ENCODE measurements at places on chromosomes 12 and 14.

DNA sequence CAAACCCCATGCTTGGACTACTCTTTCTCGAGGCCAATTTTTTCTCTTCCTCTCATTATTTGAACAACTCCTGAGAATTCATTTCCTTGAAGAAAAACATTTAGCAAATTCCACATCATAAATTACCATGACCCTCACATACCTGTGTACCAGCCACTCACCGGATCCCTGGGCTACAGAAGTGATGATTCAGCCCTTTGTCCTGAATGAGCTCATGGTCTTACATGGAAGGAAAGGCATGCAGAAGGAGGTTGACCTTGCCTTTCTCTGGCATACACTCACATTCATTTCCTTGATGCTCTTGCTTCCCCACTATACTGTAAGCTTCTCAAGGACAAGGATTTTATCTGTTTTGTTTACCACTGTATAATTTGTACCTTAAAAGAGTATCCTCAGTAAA, 191.5 kb downstream of the SLC5A8 start:
- no peak for DNase-seq

- DNase-seq = no peak
Measured at GRCh38 chr12:67437011-67437410, 167.9 kb downstream of the CAND1 start.

DNA sequence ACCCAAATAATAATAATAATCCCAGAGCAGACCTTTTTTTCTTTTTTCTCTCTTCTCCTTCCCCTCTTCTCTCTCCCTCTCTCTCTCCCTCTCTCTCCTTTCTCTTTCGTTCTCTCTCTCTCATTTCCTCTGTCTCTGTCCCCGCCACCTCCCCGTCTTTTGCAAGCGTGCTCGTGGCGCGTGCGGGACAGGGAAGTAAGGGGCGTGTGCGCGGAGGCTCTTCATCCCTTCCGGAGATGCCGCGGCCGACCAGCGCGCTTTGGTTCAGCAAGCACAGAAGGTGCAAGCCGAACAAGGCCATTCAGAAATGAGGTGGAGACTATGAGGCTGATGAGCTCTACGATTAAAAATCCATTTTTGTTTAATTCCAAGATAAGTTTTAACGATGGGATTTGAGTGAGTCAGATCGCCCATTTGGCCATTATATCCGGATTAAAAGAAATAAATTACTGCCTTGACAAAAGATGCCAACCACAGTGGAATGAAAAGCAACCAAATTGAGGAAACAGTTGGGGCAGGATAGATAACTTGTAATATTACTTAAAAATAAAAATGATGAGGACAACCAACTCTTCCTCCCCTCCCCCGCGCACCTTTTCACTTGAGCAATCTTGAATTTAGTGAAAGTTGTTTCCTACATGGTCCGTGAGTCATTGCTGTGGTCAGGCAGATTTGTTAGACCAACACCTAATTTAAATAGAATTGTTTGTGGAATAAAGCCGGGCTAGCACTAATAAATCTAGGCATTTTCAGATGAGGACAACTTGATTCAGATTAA, 1.2 kb upstream of the AMIGO2 start:
- DNase-seq = peak; percentile 17

- no peak for DNase-seq
Measured at GRCh38 chr12:20319366-20319765, 49.0 kb upstream of the PDE3A start.

DNA sequence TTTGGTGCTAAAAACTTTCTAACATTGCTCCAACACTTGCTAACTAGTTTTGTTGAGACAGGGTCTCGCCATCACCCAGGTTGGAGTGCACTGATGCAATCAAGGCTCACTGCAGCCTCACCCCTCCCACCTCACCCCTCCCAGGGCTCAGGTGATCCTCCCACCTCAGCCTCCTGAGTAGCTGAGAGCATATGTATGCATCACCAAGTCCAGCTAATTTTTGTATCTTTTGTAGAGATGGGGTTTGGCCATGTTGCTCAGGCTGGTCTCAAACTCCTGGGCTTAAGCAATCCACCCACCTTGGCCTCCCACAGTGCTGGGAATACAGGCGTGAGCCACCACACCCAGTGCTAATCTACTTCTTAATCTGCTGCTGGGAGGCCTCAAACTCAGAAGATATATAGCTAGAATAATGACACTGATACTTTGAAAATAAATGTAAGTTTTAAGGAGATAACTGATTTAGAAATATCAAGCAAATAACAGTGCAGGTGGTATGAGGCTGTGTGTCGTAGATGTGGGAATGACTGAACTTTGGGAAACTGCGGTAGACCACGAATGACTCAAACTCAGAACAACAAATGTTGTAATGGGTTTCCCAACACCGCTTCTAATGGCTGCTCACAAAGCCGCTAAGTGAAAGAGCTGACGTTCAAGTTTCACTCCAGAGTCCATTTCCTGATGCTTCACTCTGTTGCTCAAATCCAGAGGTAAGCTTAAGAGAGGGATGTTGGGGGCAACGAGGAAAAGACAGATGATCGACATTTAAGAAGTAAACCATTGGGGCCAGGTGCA, 10.0 kb downstream of the TMCC3 start:
- DNase-seq = no peak

GRCh38 chr12:112904571-112904970, 2.2 kb upstream of the OAS1 start:
- DNase-seq = no peak

DNA sequence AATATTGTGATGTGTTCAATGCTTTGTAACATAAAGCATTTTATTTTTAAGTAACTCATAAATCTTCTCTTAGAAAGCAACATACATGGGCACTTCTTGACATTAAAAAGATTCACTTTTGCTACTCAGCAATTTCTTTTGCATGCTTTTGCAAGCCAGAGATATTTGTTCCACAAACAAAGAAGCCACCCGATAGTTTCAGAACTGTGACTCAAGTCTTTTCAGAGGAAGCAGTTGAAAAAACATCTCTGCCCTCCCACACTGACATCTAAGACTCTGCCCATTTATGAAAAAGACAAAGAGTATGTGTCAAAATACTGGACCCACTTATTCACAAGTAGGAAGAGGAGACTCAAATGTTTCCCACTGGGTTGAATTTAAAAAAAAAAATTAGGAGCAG, 7.5 kb downstream of the APPL2 start:
- DNase-seq = no peak

- DNase-seq = no peak
Measured at GRCh38 chr14:105878125-105878524, 351.7 kb downstream of the TMEM121 start.

DNA sequence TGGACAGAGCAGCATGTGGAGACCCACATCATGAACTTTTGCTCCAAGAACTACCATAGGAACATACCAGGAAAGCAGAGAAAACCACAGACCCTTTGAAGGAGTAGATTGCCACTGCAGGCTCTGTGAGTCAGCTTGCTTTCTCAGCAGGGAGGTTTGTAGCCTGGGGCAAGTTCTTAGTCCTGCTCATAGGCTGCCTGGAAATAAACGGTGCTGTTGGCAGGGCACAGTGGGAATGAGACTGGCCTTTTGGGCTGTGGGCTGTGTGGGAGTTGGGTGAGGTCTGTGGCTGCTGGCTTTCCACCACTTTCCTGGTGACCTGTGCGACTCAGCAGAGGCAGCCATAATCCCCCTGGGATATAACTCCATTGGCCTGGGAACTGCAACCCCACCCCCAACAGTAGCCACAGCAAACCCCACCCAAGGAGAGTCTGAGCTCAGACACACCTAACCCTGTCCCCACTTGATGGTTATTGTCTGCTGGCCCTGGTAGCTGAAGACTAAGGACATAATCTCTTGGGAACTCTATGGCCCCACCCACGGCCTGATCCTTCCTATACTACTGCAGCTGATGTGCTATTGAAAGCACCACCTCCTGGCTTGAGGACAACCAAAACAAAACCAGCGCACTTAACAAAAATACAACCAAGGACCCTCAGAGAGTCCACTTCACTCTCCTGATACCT, 192.1 kb upstream of the GARIN6 start:
- no peak for DNase-seq

DNA sequence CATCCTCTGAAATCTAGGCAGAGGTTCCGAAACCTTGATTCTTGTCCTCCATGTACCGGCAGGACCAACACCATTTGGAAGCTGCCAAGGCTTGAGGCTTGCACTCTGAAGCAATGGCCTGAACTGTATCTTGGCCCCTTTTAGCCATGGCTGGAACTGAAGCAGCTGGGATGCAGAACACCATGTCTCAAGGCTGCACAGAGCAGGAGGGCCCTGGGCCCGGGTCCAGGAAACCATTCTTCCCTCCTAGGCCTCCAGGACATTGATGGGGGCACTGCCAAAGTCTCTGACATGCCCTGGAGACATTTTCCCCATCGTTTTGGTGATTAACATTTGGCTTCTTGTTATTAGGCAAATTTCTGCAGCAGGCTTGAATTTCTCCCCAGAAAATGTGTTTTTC, 198.7 kb downstream of the EFCAB11 start:
- no peak for DNase-seq

- no peak for DNase-seq
Measured at GRCh38 chr12:42760550-42760949, 171.0 kb upstream of the PRICKLE1 start.

DNA sequence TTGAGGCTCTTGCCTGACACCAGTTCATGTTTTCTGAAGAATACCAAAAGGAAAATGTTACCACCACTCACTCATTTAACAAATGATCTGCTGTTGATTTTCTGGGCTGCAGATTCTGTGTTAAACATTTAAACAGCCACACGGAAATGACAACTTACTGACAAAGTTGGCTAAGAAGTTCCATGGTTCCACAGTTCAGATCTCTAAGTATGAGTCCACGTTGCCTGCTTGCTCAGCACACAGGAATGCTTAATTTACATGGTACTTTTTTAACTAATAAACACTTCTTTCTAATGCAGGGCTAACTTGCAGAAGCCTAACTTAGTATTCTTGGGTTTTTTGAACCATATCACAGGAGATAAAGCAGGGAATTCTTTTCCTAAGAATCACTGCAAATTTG, 34.7 kb downstream of the PTGER2 start:
- no peak for DNase-seq

DNA sequence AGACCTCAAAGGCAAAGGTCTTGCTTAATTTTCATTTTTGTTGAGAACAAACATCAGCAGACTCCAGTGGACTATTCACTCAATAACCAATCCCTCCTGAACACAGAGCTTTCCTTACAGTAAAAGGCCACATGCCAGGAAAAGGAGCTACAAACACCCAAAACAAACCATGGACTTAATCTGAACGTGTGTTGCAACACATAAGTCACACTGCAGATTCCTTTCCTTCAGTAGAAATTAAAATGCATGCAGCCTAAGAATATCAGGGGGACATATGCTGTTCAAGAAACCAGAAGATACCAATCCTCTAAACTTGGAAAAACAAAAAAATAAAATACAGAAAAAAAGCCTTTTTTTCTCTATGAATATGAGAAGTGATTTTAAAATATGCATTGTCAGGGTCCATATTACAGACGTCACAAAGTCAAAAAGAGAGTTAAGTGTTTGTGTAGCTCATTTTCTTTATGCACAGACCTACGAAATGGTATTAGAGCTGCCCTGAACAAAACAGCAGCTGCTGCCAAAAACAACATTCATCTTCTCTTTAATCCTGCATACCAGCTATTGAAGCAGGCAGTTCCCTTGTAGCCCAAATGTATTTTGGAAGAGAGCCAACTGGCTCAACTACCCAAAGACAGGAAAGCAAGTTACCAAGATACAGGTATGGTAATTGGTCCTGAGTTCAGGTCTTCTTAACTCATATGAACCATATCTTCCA, 26.2 kb downstream of the KITLG start:
- DNase-seq = no peak

GRCh38 chr12:123270214-123271000, 1.2 kb downstream of the CDK2AP1 start:
- no peak for DNase-seq

GRCh38 chr12:30847259-30847658, 79.3 kb upstream of the TSPAN11 start:
- DNase-seq = no peak

GRCh38 chr14:63212209-63212608, 8.0 kb downstream of the RHOJ start:
- DNase-seq = no peak

- no peak for DNase-seq
Measured at GRCh38 chr12:123506059-123506842, 27.3 kb downstream of the RILPL1 start.

- no peak for DNase-seq
Measured at GRCh38 chr12:53423597-53423996, at the start of gene AMHR2. Gene AMHR2 (plus strand): TSS chr12:53423855. CDS start chr12:53423935, 80 bp downstream.
